Activated effector memory CD4-positive, alpha-beta T cell treated with anti-CD3 and anti-CD28 coated beads, Interleukin-2, amount 50 U/mL, for 16 hours (primary cell): ENCODE measurements at places on chromosomes 5 and 9.

DNA sequence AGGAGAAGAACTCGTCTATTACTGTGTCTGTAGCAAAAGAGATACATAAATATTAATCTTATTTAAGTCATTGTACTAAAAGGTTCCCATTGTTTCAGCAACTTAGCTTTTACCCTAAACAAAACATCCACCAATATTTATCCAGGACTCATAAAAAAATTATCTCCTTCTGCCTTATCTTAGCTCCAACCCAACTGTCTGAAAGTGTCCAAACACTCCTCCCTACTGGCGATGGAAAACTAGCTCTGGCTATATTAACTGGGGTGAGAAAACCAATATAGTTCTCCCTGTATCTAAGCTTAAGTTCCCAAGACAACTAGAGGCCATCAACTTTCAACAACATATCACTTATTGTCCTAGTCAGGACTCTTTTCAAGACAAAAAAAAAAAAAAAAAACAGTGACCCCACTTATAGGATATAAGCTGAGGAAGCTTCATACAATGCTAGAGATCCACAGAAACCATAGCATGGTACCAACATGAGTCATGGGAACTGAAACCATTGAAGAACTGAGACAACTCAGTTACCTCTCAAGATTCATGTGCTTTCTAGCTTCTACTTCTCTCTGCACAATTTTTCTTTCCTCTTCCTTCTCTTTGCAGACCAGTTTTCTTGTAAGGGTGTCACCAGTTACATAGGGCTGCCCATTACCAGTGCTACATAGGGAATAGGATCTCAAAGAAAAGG lies 150.7 kb upstream of the RASA1 start:
- DNase-seq = no peak

DNA sequence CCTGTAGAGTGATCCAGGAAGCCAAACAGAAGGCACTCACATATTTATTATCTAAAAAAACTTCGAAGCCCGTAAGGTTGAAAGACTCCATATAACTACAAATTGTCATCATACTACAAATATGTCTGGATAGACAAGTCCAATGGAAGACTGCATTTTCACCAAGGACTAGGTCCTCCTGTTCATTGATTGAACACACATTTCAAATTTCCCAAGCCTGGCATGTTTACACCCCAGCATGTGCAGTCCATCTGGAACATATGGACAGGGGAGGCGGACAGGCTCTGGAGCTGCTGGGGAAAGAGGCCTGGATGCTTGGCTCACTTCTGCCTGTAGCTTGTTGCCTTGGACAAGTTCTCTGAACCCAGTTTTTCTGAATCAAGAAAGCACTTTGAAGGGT lies 378.7 kb downstream of the ENC1 start:
- no peak for DNase-seq

- no peak for DNase-seq
Observed at GRCh38 chr5:107302441-107302840, 368.3 kb downstream of the EFNA5 start.

DNA sequence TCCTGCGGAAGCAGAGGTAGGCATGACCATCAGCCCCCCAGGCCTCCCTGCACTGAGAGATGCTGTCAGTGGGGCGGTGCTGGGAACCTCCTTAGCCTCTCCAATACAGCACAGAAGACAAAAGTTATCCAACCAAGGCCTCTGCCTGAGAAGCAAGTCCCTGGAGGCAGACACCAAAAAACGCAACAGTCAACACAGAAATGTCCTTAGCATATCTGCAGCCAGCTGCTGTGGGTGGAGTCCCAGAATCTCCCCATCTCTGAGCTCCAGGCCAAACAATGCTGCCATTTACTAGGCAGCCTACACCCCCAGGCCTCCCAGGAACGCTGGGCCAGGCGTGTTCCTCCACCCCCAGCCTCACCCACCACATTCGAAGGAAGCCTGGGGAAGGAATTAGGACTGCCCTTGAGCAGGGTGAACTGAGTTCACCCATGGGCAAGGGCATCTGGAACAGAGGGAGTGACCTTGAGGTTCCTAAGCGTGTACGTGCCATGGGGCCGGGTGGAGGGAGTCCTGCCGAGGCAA lies 43.7 kb downstream of the STK10 start:
- no peak for DNase-seq

DNA sequence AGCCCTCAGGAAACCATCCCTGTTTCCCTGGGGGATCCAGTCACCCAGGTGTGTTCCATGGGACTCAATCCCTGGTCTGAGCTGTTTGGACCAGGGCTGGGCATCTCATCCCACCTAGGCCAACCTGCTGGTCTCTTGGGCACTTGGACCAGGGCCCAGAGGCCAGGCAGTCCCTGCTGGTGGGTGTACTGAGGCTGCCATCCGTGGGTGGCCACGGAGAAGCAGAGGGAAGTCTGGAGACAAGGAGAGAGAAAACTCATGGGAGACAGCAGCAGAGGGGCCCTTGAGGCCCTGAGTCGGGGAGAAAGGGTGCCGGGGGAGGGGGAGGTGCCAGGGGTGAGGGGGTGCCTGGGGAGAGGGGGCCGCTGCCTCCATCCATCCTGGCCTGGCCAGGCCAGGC lies 247.8 kb downstream of the PBX3 start:
- DNase-seq = peak; percentile 10

GRCh38 chr5:25029004-25029403 lies 384.2 kb upstream of the CDH10 start:
- no peak for DNase-seq

DNA sequence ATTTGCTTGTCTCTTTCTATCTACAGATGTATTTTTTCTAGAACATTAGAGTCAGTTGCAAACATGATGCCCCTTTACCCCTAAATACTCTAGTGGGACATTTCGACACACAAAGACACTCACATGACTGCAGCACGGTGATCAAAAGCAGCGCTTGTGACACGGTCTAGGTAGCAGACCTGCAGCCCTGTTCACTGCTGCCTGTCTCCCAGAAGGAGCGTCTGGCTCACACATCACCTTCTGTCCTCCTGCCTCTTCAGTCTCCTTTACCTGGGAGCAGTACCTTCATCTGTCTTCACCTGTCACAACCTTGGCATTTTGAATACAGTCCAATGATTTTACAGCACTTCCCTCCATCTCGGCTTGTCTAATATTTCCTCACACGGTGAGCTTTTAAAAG lies 51.9 kb upstream of the SH3PXD2B start:
- DNase-seq = peak; percentile 33

DNA sequence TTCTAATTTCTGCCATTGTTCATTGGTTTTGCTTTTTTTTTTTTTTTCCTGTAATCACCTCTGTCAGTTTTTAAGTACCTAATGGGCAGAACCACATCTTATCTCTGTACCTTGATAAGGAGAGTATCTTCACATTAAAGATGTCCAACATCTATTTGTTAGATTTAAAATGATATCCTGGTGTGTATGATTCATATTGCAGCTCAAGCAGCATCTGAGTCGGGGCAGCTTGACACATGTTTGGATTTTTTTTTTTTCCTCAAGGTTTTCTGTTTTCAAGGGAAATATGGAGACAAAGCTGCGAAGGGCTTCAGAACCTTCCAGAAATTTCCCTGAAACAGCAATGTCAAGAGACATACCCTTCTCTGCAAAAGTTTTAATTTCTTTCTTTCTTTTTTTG lies 164.7 kb downstream of the DOCK2 start:
- no peak for DNase-seq
